ENCODE measurements at places on chromosomes 5 and 9. TPM values are rescaled to one million over a fixed set of nuclear protein-coding genes. Genes with fewer than 3 reads are reported as not detected.

The OTP gene
- not detected for total RNA-seq

The INSL6 gene
- not detected for total RNA-seq

The GZMA gene
- total RNA-seq: 8.3 TPM

The ITGA2 gene
- total RNA-seq: 1.5 TPM

The SHLD3 gene
- total RNA-seq: not detected

The ANKRD55 gene
- not detected for total RNA-seq

The CD14 gene
- total RNA-seq: 92.4 TPM

The C9orf50 gene
- total RNA-seq: not detected

The ADAMTS13 gene
- 12.7 TPM for total RNA-seq

The PCDHA9 gene
- 0.68 TPM for total RNA-seq

The ACOT12 gene
- not detected for total RNA-seq

The FGF1 gene
- 0.41 TPM for total RNA-seq

The WDR31 gene
- 1.8 TPM for total RNA-seq

The HSPA9 gene
- total RNA-seq: 123 TPM

The ARSI gene
- total RNA-seq: 1.6 TPM

The PCDHB14 gene
- 1.4 TPM for total RNA-seq

The MOB3B gene
- total RNA-seq: 39.3 TPM

The BTNL3 gene
- total RNA-seq: 15.7 TPM

The PDLIM4 gene
- 24.5 TPM for total RNA-seq

The ZNF658 gene
- 2.0 TPM for total RNA-seq

The AKNA gene
- total RNA-seq: 63.2 TPM

The IL4 gene
- not detected for total RNA-seq

The TAS2R1 gene
- not detected for total RNA-seq

The CMBL gene
- total RNA-seq: 81.4 TPM

The ADAMTS19 gene
- 0.16 TPM for total RNA-seq

The CCDC192 gene
- total RNA-seq: not detected

The HMGCR gene
- 44.9 TPM for total RNA-seq

The FST gene
- 5.2 TPM for total RNA-seq

The GDF9 gene
- 0.79 TPM for total RNA-seq
